NCI-H2029 (cell line): ENCODE measurements at places on chromosomes 13 and 19.

GRCh38 chr19:12294249-12295158 lies at the start of gene ZNF44:
Gene ZNF44, minus strand, starts transcription at chr19:12294883. Its CDS starts 189 bp downstream, at chr19:12294694.
- DNase-seq, result peak; percentile 97

- no peak for DNase-seq
These were observed 317.3 kb upstream of the MAB21L1 start for GRCh38 chr13:35793823-35794222.

- DNase-seq, result no peak
These were observed 58.7 kb downstream of the RNF17 start for GRCh38 chr13:24822640-24823039.

GRCh38 chr13:102914339-102914930 lies 68.6 kb downstream of the ERCC5 start:
- DNase-seq, result no peak

- no peak for DNase-seq
These were observed 50.1 kb upstream of the FREM2 start for GRCh38 chr13:38636761-38637160.

DNA sequence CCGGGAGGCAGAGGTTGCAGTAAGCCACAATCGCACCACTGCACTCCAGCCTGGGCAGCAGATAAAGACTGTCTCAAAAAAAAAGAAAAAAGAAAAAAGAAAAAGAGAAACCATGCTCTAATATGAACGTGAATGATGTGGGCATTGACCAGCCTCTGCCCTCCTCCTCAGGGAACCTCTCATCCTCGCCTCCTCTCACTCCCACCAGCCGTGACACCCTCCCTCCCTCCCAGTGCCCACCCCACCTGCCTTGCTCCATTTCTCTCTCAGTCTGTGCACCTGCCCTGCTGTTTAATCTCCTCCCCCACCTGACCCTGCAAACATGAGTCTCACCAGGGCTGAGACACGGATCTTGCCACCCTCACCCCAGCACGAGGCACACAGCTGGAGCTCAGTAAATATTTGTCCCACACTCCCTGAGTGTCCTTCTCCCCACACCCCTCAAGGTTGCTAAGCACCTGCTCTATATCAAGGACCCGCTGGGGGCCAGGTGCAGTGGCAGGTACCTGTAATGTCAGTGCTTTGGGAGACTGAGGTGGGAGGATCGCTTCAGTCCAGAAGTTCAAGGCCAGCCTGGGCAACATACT lies 7.5 kb upstream of the BCAT2 start:
- DNase-seq, result peak; percentile 99

GRCh38 chr13:41304551-41304950 lies 6.5 kb upstream of the NAA16 start:
- no peak for DNase-seq

DNA sequence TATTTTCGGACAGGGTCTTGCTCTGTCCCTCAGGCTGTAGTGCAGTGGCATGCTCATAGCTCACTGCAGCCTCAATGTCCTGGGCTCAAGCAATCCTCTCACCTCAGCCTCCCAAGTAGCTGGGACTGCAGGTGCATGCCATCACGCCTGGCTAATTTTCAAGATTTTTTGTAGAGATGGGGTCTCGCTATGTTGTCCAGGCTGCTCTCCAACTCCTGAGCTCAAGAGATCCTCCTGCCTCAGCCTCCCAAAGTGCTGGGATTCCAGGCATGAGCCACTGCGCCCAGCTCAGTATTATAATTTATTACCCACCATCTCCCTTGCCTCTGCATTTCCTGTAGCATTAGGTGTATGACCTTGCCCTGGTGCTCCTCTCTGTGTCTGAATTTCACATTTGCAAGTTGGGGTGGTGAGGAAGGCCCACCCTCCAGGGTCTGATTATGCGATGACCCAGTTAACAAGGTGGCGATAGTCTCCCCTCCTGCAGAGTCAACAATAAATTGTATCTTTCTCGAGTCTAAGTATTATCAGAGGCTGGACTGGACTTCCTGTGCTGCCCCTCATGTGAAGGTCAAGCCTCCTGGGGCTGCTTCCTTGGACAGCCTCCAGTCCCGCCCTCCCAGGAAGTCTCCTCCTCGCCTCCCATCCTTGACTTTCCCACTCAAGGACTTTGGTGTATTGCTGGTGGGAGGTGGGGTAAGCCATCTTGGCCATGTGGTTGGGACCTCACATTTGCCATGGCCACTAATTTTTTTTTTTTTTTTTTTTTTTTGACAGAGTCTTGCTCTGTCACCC lies 1.5 kb upstream of the TUBB4A start:
- DNase-seq, result no peak

DNA sequence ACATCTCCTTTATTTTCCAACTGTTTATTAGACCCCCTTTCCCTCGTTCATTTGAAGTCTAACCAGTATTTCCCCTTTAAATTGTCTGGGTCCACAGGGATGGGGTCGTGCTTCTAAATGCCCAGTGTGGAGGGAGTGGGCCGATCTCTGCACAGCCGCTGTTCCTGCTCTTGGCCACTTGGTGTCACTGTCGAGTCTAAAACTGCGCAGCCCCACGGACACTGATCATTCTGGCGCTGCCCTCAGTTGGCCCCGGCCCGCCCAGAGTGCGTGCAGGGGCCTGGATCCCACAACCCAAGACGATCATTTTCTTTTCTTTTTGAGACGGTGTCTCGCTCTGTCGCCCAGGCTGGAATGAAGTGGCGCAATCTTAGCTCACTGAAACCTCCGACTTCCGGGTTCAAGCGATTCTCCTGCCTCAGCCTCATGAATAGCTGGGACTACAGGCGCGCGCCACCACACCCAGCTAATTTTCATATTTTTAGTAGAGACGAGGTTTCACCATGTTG lies 12.0 kb downstream of the WDR88 start:
- DNase-seq, result peak; percentile 11
